Cardiac muscle cell (in vitro differentiated cells and primary cell): ENCODE measurements at places on chromosomes 7 and 10. TPM values are rescaled to one million over a fixed set of nuclear protein-coding genes. Genes with fewer than 3 reads are reported as not detected.

DNA sequence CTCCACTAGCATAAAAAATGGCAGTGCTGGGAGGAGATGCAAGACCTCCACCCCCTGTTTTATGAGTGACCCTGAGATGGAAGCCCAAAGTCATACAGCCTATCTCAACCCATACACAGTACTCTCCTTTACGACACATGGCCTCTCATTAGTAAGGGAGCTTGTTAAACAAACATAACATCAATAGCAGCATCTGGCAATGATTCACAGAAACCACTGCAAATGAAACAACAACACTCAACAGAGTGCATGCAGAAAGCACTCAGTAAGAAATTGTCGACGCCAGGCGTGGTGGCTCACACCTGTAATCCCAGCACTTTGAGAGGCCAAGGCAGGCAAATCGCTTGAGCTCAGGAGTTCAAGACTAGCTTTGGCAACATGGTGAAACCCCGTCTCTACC, 27.5 kb upstream of the FIGNL1 start:
- no peak for DNase-seq

DNA sequence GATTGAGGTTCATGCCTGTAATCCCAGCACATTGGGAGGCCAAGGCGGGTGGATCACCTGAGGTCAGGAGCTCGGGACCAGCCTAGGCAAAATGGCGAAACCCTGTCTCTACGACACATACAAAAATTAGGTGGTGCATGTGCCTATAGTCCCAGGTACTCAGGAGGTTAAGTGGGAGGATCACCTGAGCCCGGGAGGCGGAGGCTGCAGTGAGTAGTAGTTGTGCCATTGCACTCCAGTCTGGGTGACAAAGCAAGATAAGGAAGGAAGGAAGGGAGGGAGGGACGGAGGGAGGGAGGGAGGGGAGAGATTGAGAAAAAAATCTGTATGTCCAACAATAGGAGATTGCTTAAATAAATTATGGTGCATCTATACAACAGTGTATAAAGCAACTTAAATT, 13.2 kb downstream of the TLL2 start:
- DNase-seq = no peak

DNA sequence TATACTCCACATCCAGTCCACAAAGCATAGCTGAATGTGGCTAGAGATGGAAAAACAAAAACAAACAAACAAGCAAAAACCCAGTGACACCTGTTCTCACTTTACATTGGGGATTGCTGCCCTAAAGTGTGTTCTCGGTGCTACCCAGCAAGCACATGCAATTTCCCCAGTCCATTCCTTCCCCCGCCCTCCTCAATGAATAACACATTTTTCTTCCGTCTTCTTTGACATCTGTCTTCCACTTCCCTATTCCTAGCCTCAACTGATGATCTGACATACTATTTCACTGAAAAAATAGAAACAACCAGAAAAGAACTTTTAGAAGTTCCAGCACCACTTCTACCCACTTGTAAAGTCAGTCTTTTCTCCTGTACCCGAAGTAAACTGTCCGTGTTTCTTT, 147.1 kb downstream of the MALRD1 start:
- DNase-seq = no peak

GRCh38 chr7:103446049-103446520, at the start of gene SLC26A5:
SLC26A5 (minus strand) TSS chr7:103446207; CDS start chr7:103421514, 24,693 bp downstream.
- DNase-seq = peak; percentile 75

DNA sequence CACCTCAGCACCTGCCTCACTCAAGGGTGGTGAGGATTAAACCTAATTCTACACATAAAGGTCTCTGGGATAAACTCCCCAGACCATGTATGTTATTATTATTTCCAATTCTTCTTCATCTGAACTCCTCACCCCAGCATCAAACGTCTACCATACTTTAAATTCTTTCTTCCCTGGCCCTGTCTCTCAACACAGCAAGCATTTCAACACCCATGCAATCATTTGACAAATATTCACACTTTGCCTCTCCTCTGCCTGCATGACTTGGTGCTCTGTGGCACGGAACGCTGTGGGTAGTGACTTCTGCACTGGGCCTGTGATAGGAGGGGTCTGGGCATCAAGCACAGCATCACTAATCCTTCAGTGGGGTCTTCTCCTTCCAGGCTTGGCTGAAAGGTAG, 490.8 kb downstream of the TNS3 start:
- no peak for DNase-seq

GRCh38 chr10:98611436-98611835, 164.7 kb upstream of the HPS1 start:
- peak; percentile 53 for DNase-seq

DNA sequence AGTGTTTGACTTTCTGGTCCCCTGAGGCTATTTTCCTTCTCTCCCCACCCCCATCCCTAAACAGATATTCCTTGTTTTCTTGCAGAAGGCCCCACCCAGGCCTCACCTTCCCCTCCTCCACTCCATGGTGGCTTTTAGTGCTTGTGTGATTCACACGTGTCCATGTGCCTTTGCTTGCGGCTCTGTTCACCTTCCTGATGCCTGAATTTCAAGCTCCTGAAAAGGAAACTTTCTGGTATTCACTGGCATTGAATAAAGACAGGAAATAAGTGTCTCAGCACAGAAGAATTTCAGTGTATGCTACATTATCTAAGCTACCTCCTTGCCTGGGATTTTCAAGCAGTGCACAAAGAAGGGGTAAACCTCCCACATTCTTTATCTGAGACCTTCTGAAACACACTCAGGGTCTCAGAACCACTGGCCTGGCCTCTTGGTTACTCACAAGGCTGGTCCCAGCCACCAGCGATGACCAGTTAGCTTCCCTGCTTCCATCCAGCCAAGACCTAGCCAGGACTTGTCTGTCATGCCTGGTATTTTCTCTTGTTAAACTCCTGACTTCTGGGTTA, 17.2 kb upstream of the UBE2H start:
- no peak for DNase-seq

DNA sequence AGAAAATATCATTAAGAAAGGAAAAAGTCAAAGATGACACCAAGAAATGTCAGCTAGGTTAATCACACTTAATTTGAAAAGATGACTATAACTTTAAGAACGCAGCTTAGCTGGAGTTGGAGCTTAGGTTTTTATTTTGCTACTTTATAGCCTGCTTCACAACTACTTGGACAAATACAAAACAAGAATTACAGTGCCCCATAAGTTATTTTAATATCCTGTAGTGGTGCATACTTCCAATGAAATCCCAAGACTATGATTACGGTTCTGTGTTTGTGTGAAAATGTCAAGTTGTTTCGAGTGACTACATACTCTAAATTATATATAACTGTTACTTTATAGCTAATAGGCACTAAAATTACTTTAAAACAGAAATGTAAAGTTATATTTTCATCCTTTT, 244.6 kb upstream of the MGMT start:
- no peak for DNase-seq

- no peak for DNase-seq
These were observed 42.5 kb upstream of the ZNF438 start for GRCh38 chr10:31073996-31074721.

- DNase-seq = peak; percentile 56
These were observed 14.6 kb downstream of the PPIF start for GRCh38 chr10:79361726-79362397.

- DNase-seq = no peak
These were observed 143.8 kb downstream of the AVL9 start for GRCh38 chr7:32639122-32639521.

- peak; percentile 46 for DNase-seq
These were observed 93.1 kb downstream of the GLI3 start for GRCh38 chr7:42143711-42144600.

The AKR1D1 gene
- 0.18 TPM in 1 of 2 replicates, not detected in the other for polyA plus RNA-seq

The CAPZA2 gene
- polyA plus RNA-seq = 348 and 371 TPM in 2 replicates
